Esophagus squamous epithelium (tissue), 5 donors: ENCODE measurements at places on chromosomes 5 and 9.

GRCh38 chr5:5480481-5481111 is 58.1 kb downstream of the ICE1 start:
- no peak for DNase-seq
- H3K36me3 ChIP-seq, result peaks cover 5% of the 10 kb centered on the region
- no peak overlapping the region for H3K4me3 ChIP-seq
- no peaks in the 10 kb centered on the region for H3K4me1 ChIP-seq

DNA sequence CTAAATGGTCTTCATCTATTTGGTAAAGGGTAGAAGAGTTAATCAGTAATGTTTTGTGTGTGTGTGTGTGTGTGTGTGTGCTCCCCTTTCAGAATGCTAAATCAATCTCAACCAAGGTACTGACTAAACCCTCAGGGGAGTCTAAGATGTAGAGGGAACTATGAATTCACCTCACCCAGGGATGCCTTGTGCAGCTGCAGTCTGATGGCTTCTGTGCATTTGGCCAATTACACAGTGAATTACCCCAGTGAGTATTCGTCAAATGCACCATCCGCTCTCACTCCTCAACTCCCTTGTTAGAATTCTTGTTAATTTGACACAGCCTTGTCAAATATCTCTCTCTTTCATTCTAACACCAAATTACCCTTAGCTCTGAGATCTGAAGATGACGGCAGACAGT is 234.6 kb downstream of the GABRB2 start:
- H3K27me3 ChIP-seq, result no peaks in the 10 kb centered on the region
- H3K36me3 ChIP-seq, result no peaks in the 10 kb centered on the region
- H3K4me1 ChIP-seq, result no peaks in the 10 kb centered on the region
- H3K27ac ChIP-seq, result no peak overlapping the region
- no peak for DNase-seq

DNA sequence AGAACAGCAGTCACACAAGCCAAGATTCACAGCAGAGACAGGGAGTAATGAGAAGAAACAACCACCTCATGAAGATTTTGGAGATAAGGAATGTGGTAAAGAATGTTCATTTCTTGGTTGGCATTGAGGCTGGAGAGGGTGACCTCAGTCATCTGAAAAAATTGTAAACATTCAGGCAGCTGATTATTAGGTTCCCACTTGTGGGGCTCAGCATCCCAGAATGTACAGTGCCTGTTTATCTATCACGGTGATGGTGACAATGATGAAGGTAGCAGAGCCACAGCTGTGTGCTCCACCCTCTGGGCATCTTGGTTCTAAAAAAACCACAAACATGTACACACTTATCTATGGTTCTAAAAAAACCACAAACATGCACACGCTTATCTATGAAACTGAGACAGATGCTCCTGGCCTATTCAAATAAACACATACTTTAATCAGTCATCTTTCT is 143.9 kb upstream of the MOCS2 start:
- H3K36me3 ChIP-seq, result no peaks in the 10 kb centered on the region
- no peak for DNase-seq

DNA sequence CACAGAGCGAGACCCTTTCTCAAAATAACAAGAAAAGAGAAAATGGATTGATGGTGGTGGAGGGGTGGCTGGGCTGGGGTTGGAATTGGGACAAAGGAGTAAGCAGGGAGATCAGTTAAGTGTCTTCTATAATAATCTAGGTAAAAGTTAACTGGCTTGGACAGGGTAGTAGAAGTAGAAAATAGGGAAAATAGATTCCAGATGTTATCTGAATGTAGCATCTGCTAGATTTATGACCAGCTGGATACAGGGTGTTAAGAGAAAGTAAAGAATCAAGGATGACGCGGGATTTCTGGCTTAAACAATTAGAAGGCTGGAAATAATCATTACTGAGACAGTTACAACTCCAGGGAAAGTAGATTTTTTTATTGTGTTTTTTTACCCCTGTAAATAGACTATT is 13.0 kb downstream of the PPP6C start:
- peaks cover 12% of the 10 kb centered on the region for H3K36me3 ChIP-seq
- no peaks in the 10 kb centered on the region for H3K4me1 ChIP-seq
- no peak overlapping the region for H3K4me3 ChIP-seq

DNA sequence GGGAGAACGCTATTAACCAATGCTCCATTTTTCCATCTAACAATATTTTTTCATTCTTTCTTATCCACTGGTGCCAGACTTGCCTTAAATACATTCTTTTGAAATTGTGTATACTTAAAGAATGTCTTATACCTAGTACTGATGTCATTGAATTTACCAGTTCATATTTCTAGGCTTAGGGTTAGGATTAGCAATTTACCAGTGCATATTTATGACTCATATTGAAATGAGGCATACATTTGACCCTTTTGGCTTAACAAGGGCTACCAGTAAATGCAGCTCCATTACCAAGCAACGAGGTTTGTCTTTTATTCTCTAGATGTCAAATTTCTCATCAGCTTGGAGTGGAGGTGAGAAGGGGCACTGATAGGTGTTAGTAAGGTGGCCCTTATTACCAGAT is 89.5 kb downstream of the CDH9 start:
- H3K27me3 ChIP-seq, result no peaks in the 10 kb centered on the region
- no peaks in the 10 kb centered on the region for H3K36me3 ChIP-seq
- H3K4me3 ChIP-seq, result no peak overlapping the region

DNA sequence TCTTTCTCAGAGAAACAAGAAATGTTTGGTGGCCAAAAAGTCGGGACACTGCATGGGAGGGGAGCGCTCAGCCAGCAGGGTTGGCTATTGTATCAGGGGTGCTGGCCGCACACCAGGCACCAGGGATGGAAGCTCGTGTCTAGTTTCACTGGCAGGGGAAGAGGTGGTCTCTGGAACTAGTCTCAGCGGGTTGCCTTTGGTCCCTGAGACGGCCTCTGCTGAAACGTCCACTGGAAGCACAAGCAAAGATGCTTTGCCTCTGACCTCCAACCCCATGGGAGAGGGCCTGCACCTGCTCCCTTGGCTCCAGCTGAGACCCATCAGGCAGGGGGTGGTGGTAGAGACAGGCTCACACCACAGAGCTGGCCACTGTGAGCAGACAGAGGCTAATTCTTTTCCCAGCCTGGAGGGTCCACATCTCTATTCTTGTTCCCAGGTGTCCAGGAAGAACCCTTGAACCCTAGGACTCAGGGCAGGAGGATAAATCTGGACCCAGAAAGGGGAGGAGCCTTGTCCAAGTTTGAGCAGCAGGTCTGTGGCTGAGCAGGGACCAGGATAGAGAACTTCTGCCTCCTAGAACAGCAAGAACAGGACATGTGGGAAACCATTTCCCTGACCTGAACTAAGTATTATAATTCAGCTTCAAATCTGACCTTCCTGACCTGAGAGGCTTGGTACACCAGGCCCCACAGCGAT is 102.6 kb downstream of the RGS3 start:
- H3K4me3 ChIP-seq, result peak overlapping the region; percentile 49
- H3K4me1 ChIP-seq, result peaks cover 28% of the 10 kb centered on the region
- peak overlapping the region; percentile 87 for H3K27ac ChIP-seq
- DNase-seq, result no peak
- no peaks in the 10 kb centered on the region for H3K27me3 ChIP-seq
- no peaks in the 10 kb centered on the region for H3K36me3 ChIP-seq

DNA sequence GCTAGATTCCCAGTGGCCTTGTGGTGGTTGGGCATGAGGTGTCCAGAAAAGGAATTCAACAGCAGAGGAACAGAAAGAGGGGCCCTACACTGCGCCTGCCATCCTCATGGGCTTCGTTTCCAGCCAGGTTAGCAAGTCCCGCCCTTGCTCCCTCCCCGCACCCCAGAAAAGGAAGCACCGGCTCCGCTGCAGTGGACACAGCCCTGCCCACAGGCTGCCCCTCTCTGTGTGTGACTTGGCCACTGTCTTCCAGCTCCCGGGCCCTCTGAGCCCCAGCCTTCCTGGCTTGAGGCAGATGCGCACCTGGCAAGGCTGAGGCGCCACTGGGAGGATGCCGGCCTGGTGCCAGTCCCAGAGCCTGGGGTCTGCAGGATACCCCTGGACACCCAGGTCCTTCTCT is 305.0 kb upstream of the IRX4 start:
- H3K4me3 ChIP-seq, result no peak overlapping the region
- H3K27ac ChIP-seq, result no peak overlapping the region
- no peaks in the 10 kb centered on the region for H3K27me3 ChIP-seq
- no peaks in the 10 kb centered on the region for H3K4me1 ChIP-seq

- no peaks in the 10 kb centered on the region for H3K36me3 ChIP-seq
- no peaks in the 10 kb centered on the region for H3K4me1 ChIP-seq
- no peaks in the 10 kb centered on the region for H3K27me3 ChIP-seq
- DNase-seq, result no peak
These were observed 300.8 kb downstream of the SEMA5A start for GRCh38 chr5:9245071-9245470.
